ENCODE measurements at places on chromosomes 12 and 14.

DNA sequence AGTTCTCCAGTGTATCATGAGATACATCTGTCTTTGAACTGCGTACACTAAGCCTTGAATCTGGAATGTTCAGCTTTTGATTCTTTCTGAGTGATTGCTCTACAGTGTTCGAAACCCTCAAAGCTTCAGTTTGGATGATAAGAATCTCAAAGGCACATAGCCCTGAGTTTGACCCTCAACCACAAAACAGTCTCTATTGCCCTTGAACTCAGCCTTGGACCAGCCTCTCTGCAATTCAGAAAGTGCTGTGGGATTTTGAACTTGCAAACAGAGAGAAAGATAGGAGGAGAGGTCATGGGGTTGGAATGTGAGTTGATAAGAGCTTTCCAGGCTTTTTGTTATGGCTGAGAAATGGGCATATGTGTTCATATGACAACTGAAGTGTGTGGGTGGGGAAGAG, 100.3 kb downstream of the MYRFL start:
- no peak for DNase-seq

DNA sequence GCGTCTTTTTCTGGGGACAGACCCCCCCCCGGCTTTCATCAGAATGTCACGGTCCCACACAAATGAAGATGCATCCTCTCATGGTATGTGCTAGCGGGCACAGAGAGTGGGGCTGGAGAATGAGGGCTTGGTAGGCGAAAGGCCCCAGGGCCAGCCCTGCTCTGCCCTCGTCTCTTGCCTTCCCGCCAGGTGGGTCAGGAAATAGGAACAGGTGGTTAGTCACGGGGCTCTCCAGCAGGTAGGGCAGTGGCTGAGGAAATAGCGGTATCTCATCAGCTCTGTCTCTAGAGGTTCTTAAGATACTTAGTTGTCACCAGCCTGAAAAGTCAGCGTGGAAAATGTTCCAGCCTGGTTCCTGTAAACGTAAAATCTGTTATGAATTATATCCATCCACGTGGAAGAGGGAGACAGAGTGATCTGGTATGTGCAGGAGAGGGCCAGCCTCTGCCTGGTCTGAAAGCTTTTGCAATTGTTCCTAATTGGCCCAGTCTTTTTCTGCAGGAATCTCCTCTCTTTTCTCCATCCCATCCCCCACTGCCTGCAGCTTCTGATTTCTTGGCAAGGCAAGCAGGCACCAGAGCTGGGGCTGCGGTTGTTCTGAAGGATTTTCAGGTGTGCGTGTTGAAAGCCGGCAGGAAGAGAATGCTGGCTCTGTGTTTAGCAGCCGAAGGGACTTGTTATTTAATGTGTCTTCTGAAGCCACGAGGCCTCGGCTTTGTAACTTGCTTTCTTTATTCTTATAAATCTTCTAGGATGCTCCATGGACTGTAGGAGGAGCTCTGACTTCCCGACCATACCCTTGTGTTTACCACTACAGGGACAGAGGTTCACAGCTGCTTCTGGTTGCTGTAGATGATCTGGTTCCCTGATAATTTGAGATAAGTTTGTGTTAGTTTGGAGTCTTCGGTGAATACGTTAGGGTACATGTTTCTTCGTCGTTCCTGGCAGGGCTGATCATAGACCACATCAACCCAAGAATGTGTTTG, 131.1 kb downstream of the CACNA1C start:
- DNase-seq = no peak

DNA sequence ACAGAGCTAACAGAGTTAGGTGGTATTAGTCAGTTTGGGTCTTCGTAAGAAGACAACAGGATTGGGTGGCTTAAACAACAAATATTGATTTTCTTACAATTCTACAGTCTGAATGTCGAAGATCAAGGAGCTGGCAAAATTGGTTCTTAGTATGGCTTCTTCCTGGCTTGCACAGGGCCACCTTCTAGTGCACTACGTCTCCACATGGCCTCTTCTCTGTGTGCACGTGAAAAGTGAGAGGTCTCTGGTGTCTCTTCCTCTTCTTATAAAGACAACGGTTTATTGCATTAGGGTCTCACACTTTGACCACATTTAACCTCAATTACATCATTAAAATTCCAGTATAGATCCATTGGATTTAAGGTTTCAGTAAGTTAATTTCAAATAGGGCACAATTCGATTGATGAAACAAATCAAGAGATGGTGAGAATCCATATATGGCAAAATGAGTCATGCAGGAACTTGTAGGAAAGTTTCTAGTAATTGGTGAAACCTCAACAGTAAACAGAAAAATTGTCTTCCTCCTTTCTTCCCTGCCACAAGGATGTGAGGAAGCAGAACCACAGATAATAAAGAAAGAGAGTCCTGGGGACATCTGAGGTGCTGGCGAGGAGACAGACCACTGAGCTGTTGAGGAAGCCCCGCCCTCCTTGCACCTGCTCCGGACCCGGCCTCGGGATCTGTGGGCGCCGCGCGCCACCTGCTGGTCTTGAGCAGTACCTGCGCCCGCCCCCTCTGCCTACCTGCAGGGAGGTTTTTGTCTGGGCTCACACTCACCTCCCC, 846.7 kb downstream of the TMEM121 start:
- DNase-seq = peak; percentile 94

DNA sequence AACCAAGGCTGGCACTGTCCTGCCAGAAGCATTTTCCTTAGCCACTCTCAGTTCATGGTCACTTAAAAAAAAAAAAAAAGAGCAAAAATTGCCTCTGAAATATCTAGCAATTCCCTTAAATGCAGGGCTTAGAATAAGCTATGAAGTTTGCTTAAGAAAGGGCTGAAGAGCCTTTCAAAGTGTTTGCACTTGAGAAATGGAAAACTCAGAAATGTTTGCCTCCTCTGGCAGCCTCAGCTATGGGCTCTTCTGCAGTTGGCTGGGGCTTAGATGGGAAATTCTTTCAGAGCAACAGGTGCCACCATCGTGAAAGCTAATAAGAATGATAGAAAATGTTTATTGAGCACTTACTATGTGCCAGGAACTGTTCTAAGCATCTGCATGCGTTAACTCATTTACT, 48.5 kb upstream of the TSPAN11 start:
- DNase-seq = no peak

DNA sequence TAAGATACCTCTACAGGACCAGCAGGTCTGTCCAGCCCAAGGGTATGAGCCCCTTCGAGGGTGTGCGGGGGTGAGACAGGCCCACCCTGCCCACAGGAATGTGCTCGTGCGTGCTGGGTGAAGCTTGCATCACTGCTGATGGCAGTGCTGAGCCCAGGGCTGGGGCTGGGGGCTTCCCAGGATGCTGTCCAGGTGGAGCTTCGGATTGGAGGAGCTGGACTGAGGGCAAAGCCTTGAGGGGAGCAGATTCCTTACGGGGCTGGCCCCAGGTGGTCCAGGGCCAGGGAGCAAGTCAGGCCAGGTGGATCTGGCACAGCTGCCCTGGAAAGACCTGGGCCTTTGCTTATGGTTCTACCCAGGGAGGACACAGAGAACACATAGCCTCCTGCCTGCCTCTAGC, 2.5 kb upstream of the KRT85 start:
- peak; percentile 44 for DNase-seq

- DNase-seq = no peak
These were observed 28.3 kb upstream of the HIGD1C start for GRCh38 chr12:50924131-50924438.

GRCh38 chr14:78530078-78530477, 359.9 kb downstream of the NRXN3 start:
- DNase-seq = no peak

- no peak for DNase-seq
These were observed 15.1 kb upstream of the NEK9 start for GRCh38 chr14:75141967-75142366.

GRCh38 chr12:91603060-91603459, 420.4 kb upstream of the DCN start:
- no peak for DNase-seq
